ENCODE measurements at places on chromosomes 5 and 9. TPM values are rescaled to one million over a fixed set of nuclear protein-coding genes. Genes with fewer than 3 reads are reported as not detected.

- H3K27me3 ChIP-seq = no peaks in the 10 kb centered on the region
- H3K36me3 ChIP-seq = no peaks in the 10 kb centered on the region
These were observed 42.0 kb downstream of the IQGAP2 start for GRCh38 chr5:76445063-76445462.

DNA sequence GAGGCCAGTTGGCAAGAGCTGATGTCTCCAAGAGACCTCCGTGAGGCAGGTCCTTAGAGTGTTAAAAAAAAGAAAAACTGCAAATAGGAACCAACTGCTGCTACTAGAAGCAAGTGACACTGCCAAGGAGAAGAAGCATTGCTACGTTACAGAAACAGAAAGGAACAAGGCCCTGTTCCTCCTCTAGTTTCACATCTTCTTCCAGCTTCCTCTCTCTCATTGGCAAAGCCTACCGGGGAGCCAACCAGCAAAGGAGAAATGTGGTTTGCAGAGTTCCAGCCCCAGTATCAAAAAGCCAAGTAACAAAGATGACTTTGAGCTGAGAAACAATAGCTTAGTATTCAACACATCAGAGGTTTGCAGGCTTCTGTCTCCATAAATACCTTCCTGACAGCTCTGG is 145.9 kb downstream of the PRELID2 start:
- no peak for DNase-seq
- H3K27ac ChIP-seq = no peak overlapping the region
- no peaks in the 10 kb centered on the region for H3K36me3 ChIP-seq

DNA sequence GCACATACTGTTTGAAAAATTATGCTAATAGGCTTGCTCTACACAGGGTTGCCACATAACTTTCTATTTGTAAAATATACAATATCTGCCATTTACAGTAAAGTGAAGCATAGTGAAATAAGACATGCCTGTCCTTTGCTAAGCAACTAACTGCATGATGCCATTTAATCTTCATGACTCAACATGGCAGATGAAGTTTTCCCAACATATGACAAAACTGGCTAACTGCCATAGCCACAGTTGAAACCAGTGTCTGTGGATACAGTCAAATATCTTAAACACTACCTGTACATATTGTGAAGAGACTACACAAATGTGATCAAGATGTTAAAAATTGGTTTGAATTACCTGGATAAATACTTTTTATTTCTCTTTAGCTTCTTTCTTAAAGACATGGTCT is 3.1 kb upstream of the DMAC1 start:
- no peaks in the 10 kb centered on the region for H3K36me3 ChIP-seq
- no peak overlapping the region for H3K4me3 ChIP-seq
- no peak overlapping the region for H3K27ac ChIP-seq
- no peak for DNase-seq

- H3K36me3 ChIP-seq = no peaks in the 10 kb centered on the region
- H3K27ac ChIP-seq = no peak overlapping the region
- no peaks in the 10 kb centered on the region for H3K4me1 ChIP-seq
- no peaks in the 10 kb centered on the region for H3K27me3 ChIP-seq
These were observed 187.5 kb upstream of the NR4A3 start for GRCh38 chr9:99634186-99634585.

DNA sequence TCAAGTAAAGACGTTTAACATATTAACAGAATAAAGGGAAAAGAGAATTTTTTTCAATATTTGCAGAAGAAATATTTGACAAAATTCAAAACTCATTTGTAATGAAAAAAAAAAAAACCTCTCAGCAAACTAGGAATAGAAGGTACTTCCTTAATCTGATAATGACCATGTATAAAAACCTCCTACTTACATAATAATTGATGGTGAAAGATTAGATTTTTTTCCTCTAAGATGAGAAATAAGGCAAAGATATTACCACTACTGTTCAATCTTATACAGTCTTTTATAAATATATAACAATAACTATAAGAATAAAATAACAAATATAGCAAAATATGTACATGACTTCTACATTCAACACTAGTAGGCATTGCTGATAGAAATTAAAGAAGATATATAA is 424.6 kb upstream of the KLF4 start:
- H3K27me3 ChIP-seq = no peaks in the 10 kb centered on the region
- H3K36me3 ChIP-seq = no peaks in the 10 kb centered on the region
- H3K27ac ChIP-seq = no peak overlapping the region

GRCh38 chr9:121972501-121972981 is 120.6 kb downstream of the TTLL11 start:
- H3K27ac ChIP-seq = peak overlapping the region; percentile 67
- H3K4me3 ChIP-seq = no peak overlapping the region
- H3K4me1 ChIP-seq = no peaks in the 10 kb centered on the region

GRCh38 chr5:176517053-176517661 is 20.0 kb downstream of the RNF44 start:
- H3K27me3 ChIP-seq = no peaks in the 10 kb centered on the region
- no peaks in the 10 kb centered on the region for H3K4me1 ChIP-seq
- no peaks in the 10 kb centered on the region for H3K36me3 ChIP-seq
- no peak overlapping the region for H3K4me3 ChIP-seq
- DNase-seq = no peak

DNA sequence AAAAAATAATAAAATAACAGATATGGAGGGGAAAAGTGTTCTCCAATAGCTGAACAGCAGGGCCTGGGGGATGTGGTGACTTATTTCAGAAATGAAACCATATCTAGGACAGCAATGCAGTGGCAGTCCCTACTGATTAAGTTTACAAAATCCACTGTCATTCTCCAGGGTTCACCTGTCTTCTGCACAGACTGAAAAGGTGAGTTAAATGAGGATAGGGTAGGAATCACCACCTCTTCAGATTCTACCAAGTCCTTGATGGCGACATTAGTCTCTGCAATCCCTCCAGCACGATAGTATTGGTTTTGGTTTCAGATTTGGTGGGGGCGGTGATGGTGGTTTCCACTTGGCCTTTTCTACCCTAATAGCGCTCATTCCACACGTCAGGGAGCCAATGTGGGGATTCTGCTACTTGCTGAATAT is 32.3 kb upstream of the NPM1 start:
- H3K4me1 ChIP-seq = no peaks in the 10 kb centered on the region
- no peaks in the 10 kb centered on the region for H3K27me3 ChIP-seq
- no peak for DNase-seq
- H3K27ac ChIP-seq = no peak overlapping the region
- no peak overlapping the region for H3K4me3 ChIP-seq
- no peaks in the 10 kb centered on the region for H3K36me3 ChIP-seq

DNA sequence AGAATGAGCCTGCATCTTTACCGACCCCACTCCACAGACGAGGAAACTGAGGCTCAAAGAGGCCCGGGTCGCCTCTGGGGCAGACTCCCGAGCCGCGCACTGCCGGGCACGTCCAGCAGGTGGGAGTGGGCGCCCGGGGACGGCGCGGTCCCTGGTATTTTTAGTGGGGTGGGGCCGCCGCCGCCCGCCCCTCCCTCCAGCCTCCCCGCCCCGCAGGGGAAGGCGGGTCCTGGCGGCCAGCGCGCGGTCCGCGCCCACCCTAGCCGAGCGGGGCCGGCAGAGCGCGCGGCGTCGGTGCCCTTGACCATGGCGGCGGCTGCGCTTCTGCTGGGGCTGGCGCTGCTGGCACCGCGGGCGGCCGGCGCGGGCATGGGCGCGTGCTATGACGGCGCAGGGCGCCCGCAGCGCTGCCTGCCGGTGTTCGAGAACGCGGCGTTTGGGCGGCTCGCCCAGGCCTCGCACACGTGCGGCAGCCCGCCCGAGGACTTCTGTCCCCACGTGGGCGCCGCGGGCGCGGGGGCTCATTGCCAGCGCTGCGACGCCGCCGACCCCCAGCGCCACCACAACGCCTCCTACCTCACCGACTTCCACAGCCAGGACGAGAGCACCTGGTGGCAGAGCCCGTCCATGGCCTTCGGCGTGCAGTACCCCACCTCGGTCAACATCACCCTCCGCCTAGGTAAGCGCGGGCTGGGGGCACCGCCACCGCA is at the start of gene LAMC3:
TSS of gene LAMC3 (plus strand) at position 266 of the 710 bp plus-strand sequence. CDS start at position 307, 41 bp downstream.
- H3K36me3 ChIP-seq = no peaks in the 10 kb centered on the region
- H3K4me3 ChIP-seq = peak within 1 kb of the TSS; percentile 10
- H3K4me1 ChIP-seq = no peaks in the 10 kb centered on the region
- peaks cover 10% of the 10 kb centered on the region for H3K27me3 ChIP-seq
- no peak within 1 kb of the TSS for H3K27ac ChIP-seq
- DNase-seq = no peak

- no peaks in the 10 kb centered on the region for H3K36me3 ChIP-seq
- H3K4me1 ChIP-seq = peaks cover 8% of the 10 kb centered on the region
- H3K27ac ChIP-seq = peak overlapping the region; percentile 37
- DNase-seq = peak; percentile 57
- H3K4me3 ChIP-seq = no peak overlapping the region
These were observed 210.3 kb downstream of the FANCC start for GRCh38 chr9:95107001-95107749.

DNA sequence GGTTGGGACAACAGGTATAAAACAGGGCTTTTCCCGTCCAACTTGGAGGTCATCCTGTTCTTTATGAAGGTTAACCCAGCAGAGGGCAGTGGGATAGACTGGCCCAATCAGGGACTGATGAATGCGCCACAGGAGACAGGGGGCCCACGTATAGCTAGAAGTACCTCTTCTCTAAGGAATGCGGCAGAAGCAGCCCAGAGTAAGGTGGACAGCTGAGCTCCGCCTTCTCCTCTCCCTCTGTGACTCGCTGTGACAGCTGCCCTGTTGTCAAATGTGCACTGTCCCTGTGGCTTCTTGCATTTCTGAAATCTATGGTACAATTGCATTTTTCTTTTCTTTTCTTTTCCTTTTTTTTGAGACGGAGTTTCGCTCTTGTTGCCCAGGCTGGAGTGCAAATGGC is 306.6 kb downstream of the FBXL7 start:
- H3K27me3 ChIP-seq = no peaks in the 10 kb centered on the region
- no peak overlapping the region for H3K4me3 ChIP-seq
- no peak for DNase-seq

DNA sequence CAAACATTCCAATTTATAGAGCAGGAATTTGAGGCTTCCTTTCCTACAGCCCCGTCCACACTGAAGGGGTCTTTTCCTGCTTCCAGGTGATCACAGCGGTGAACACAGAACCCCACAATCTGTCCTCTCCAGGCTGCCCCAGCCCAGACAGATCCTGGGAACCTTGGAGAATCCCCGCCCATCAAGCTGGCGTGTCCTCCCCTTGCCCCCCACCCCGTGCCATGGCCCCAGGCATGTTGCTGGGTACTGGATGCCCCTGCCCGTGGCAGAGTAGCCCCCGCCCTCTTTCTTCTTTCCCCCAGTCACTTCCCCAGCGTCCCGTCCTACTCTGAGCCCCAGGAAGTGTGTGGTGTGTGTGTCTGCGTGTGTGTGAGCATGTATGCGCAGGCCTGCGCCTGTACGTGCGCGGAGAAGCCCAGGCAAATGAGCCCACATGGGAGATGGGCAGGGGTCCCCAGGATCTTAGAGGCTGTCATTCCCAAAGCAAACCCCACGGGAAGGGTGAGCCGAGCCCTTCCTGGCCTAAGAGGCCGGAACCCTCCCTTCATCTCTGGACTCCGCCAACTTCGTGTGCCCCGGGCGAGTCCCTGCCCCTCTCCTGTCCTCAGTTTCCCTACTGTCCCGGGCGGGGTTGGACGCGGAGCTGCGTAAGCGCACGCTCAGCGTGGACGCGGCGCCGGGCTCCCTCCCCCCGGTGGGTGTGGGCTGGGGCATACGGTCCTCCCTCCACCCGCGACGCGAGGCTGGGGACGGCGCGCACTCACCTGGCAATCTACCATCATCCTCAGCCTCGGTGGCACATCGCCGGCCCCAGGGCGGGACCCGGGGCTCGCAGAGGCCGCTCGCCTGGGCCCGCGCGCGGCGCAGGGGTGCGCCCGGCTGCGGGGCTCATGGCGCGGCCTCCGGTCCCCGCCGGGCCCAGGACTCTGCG is 15.2 kb downstream of the GBGT1 start:
- peak; percentile 59 for DNase-seq
- no peaks in the 10 kb centered on the region for H3K27me3 ChIP-seq
- no peaks in the 10 kb centered on the region for H3K36me3 ChIP-seq
- peak overlapping the region; percentile 47 for H3K4me3 ChIP-seq

GRCh38 chr9:127884427-127884911 is 7.0 kb upstream of the AK1 start:
- no peaks in the 10 kb centered on the region for H3K27me3 ChIP-seq
- H3K27ac ChIP-seq = peak overlapping the region; percentile 69
- no peak overlapping the region for H3K4me3 ChIP-seq
- peak; percentile 76 for DNase-seq

- H3K4me3 ChIP-seq = no peak overlapping the region
- no peak for DNase-seq
- H3K4me1 ChIP-seq = no peaks in the 10 kb centered on the region
- H3K27ac ChIP-seq = no peak overlapping the region
- H3K27me3 ChIP-seq = no peaks in the 10 kb centered on the region
- no peaks in the 10 kb centered on the region for H3K36me3 ChIP-seq
These were observed 92.2 kb upstream of the MAMDC2 start for GRCh38 chr9:69951411-69951810.

DNA sequence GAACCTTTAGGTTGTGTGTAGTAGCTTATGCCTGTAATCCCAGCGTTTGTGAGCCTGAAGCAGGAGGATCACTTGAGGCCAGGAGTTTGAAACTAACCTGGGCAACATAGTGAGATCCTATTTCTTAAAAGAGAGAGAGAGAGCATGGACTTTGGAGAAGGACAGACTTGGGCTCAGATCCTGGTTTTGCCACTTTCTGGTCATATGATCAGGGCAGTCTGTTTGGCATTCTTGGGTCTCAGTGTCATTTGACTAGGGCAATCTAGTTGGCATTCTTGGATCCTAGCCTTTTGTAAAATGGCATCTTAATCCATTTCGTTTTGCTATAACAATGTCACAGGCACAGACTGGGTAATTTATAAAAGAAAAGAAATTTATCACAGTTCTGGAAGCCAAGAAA is 28.4 kb downstream of the RCL1 start:
- no peak overlapping the region for H3K4me3 ChIP-seq
- no peaks in the 10 kb centered on the region for H3K36me3 ChIP-seq
- H3K4me1 ChIP-seq = no peaks in the 10 kb centered on the region
- no peak overlapping the region for H3K27ac ChIP-seq
- H3K27me3 ChIP-seq = no peaks in the 10 kb centered on the region

DNA sequence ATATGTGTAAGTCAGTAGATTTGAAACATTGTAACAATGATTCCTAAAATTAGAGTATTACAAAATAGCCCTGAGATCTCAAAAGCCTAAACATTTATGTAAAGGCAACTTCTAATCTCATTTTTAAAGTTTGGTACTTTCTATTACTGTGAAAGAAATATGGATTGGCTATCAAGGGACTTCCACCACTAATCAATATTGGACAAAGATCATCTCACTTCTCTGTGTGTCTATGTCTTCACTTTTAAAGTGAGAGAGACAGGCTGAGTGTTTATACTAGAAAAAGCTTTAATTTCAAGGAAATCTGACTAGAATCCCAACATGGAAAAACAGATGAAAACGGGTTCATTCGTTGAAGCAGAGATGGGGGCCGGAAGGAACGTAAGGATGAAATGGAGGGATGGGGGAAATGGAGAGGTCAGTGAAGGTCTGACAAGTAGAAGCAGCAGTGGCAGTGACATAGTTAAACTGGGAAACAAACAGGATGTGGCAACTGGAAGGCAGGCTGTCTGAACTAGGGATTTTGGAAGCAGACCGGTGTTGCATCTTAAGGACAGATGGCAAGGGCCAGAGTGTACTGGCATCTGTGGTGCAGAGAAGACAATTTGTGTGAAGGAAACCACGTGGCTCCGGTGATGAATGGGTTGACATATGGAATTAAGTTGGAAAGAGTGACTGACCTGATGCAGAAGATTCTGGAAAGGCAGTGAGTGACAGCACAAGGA is 60.8 kb downstream of the PDE4D start:
- H3K4me3 ChIP-seq = no peak overlapping the region
- no peaks in the 10 kb centered on the region for H3K36me3 ChIP-seq
- no peak for DNase-seq
- no peak overlapping the region for H3K27ac ChIP-seq
- no peaks in the 10 kb centered on the region for H3K4me1 ChIP-seq

GHR gene
- 3.9 TPM for total RNA-seq

TMCO6 gene
- 7.6 TPM for total RNA-seq

C5orf58 gene
- total RNA-seq = not detected

FBXL7 gene
- 0.73 TPM for total RNA-seq

OR1J2 gene
- not detected for total RNA-seq

HTR1A gene
- not detected for total RNA-seq

QRFP gene
- total RNA-seq = not detected

WDR38 gene
- total RNA-seq = not detected
